ENCODE measurements at places on chromosomes 5 and 9. TPM values are rescaled to one million over a fixed set of nuclear protein-coding genes. Genes with fewer than 3 reads are reported as not detected.
A peak's percentile ranks its signal among the peaks of the same experiment; 100 is the strongest.

DNA sequence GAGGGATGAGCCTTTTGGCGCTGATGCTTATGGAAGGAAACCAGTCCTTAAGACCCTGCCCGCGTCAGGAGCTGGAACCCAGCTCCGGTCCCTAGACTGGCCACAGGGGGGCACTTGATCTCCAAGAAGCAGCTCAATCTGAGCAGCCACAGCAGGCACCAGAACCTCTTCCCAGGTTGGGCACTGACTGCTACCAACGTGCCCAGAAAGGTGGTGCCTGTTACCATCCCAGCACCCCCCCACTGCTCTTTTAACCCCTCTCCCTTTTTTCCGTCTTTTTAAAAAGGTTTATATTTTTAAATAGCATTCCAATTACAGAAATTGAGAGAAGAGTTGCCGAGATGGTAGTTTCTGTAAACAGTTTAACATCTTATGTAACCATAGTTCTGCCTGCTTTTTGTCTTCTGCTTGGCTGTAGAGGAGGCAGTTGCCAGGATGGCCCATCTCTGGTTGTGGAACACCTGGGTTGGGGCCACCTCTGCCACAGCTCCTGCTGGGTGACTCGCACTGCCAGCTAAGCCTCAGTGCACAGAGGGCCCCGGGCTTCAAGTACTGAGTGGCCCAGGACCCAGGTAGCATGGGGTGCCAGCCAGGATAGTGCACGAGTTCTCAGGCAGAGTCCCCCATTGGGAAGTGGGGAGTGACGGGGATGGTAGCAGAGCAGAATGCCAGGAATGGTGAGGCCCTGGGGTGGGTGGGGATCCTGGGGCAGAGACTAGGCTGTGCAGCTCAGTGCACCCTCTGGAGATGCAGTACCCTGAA, 62.8 kb downstream of the PFDN1 start:
- no peaks in the 10 kb centered on the region for H3K27me3 ChIP-seq
- H3K36me3 ChIP-seq: no peaks in the 10 kb centered on the region
- DNase-seq: no peak
- no peak overlapping the region for H3K4me3 ChIP-seq
- no peaks in the 10 kb centered on the region for H3K4me1 ChIP-seq

- no peaks in the 10 kb centered on the region for H3K36me3 ChIP-seq
- no peak for DNase-seq
- H3K4me1 ChIP-seq: no peaks in the 10 kb centered on the region
- no peaks in the 10 kb centered on the region for H3K27me3 ChIP-seq
- no peak overlapping the region for H3K27ac ChIP-seq
Observed at GRCh38 chr5:17816944-17817343, 182.7 kb downstream of the TAF11L14 start.

DNA sequence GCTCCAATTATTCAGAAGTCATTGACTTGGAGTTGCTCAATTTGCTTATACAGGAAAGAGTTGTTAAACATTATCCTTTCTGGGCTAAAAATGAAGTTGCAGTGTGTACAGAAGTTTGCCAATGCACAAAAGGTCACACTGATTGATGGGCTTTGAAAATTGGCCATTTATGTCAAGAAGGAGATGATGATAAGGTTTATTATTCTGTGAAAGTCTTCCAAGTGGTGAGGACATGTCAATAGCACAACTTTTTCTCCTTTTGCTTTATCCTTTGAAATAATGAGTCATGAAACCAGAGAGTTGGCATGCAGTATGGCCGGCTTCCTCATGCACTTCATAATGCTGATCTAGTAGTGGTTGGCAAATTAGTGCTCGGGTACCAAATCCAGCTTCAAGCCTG, 848.5 kb upstream of the WWC1 start:
- no peak overlapping the region for H3K27ac ChIP-seq
- DNase-seq: no peak

- no peaks in the 10 kb centered on the region for H3K27me3 ChIP-seq
- no peak overlapping the region for H3K4me3 ChIP-seq
- H3K27ac ChIP-seq: no peak overlapping the region
- H3K4me1 ChIP-seq: no peaks in the 10 kb centered on the region
Observed at GRCh38 chr9:3807601-3808000, 281.8 kb upstream of the RFX3 start.

OLFM1 gene
- 25.2 TPM for total RNA-seq

- H3K36me3 ChIP-seq: no peaks in the 10 kb centered on the region
- no peaks in the 10 kb centered on the region for H3K4me1 ChIP-seq
- H3K4me3 ChIP-seq: no peak overlapping the region
- DNase-seq: no peak
- no peak overlapping the region for H3K27ac ChIP-seq
- no peaks in the 10 kb centered on the region for H3K27me3 ChIP-seq
Observed at GRCh38 chr5:143086908-143087637, 316.4 kb downstream of the NR3C1 start.

- no peak overlapping the region for H3K4me3 ChIP-seq
- DNase-seq: no peak
- no peaks in the 10 kb centered on the region for H3K36me3 ChIP-seq
- no peaks in the 10 kb centered on the region for H3K27me3 ChIP-seq
Observed at GRCh38 chr5:63128018-63128417, 549.4 kb downstream of the LRRC70 start.

GRCh38 chr9:93603906-93604326, 27.5 kb downstream of the PHF2 start:
- H3K36me3 ChIP-seq: no peaks in the 10 kb centered on the region
- no peak for DNase-seq
- H3K27ac ChIP-seq: no peak overlapping the region
- H3K4me3 ChIP-seq: no peak overlapping the region
- no peaks in the 10 kb centered on the region for H3K4me1 ChIP-seq

DNA sequence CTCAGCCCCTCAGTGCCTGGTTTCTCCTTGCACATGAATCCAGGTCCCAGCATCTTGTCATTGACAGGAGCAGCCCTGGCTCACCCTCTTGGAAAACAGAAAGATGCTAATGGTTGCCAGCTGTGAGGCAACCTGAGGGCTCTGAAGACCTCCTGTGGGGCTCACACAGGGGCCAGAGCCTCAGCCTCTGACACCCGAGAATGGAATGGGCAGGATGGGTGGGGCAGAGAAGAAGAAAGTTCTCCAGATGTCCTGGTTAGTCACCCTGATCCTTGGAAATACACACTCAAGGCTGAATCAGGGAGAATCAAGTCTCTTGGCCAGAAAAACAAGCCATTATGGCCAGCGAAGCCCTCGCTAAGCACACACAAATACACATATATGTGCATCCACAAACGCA, 32.3 kb upstream of the SPATA31E1 start:
- DNase-seq: no peak
- no peaks in the 10 kb centered on the region for H3K36me3 ChIP-seq
- no peaks in the 10 kb centered on the region for H3K4me1 ChIP-seq
- no peak overlapping the region for H3K27ac ChIP-seq
- H3K27me3 ChIP-seq: no peaks in the 10 kb centered on the region

- H3K27me3 ChIP-seq: no peaks in the 10 kb centered on the region
- DNase-seq: no peak
- H3K27ac ChIP-seq: no peak overlapping the region
- H3K4me3 ChIP-seq: no peak overlapping the region
- H3K36me3 ChIP-seq: no peaks in the 10 kb centered on the region
Observed at GRCh38 chr5:126394211-126394788, 28.9 kb upstream of the GRAMD2B start.

OBP2B gene
- not detected for total RNA-seq

- no peaks in the 10 kb centered on the region for H3K4me1 ChIP-seq
- H3K27me3 ChIP-seq: no peaks in the 10 kb centered on the region
- DNase-seq: no peak
- no peaks in the 10 kb centered on the region for H3K36me3 ChIP-seq
- H3K27ac ChIP-seq: no peak overlapping the region
- no peak overlapping the region for H3K4me3 ChIP-seq
Observed at GRCh38 chr9:71638627-71639026, 129.7 kb downstream of the CEMIP2 start.

DNA sequence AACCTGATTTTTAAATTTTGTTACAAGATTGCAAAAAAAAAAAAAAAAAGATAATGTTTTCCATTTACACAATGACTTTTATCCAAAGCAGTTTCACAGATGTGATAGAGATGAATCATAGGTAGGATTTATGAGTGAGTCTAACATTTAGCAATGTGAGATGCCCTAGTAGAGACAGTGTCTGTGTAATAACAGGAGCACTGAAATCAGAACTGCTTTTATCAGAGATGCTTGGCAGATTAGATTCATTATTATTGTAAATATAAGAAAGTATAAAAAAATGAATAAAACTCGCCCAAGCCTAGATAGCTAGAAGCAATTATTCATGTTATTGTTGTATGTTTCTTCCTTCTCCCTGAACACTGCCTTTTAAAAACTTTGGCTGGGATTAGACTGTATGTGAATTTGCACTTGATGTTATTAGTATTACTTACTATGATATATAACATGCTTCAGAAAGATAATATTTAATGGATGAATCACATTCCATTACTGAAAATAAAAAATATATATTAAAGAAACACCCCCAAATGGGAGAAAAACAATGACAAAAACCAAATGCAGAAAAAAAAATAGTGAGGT, 567.3 kb upstream of the KLF4 start:
- no peak overlapping the region for H3K4me3 ChIP-seq
- DNase-seq: no peak

DNA sequence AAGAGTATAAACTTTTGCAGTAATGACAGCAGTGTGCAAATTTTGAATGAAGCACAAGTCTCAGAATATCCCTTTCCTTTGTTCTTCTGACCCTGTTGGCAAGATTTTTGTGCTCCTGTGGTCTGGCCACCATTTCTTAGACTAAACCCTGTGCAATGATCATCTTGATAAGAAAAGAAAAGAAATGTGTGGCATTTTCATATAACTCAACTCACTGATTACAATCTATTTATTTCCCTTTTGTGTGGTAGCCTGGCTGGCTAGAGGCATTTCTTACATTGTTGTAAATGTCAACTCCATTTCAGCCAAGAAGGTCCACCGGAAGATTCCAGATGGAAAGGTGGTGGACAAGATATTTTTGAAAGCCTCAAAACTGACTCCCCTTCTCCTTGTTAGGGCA, 41.9 kb downstream of the ADCY2 start:
- no peak for DNase-seq
- no peak overlapping the region for H3K4me3 ChIP-seq
- no peaks in the 10 kb centered on the region for H3K27me3 ChIP-seq
- no peaks in the 10 kb centered on the region for H3K36me3 ChIP-seq
- H3K27ac ChIP-seq: no peak overlapping the region
- H3K4me1 ChIP-seq: no peaks in the 10 kb centered on the region

DNA sequence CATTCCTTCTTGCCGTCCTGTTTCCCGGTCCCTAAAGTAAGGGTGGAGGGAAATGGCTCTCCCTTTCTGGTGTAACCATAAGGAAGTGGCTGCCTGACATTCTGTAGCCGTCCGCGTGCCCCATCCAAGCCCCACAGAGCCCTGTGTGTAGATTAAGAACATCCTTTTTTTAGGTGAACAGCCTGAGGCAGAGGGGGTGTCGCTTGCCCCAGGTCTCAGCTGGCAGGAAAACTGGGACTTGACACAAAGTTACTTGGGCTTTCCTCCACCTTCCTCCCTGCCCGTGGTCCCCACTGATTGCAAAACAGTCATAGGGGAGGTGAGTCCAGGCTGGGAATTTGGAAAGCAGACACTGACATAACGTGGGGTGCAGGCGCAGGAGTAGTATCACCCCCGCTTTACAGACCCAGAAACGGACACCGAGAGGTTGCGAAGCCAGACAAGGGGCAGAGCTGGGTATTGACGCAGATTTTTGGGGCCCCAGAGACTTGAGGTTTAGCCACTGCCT, 22.8 kb downstream of the C9orf50 start:
- H3K4me3 ChIP-seq: peak overlapping the region; percentile 82
- no peak for DNase-seq
- H3K27me3 ChIP-seq: no peaks in the 10 kb centered on the region
- H3K27ac ChIP-seq: peak overlapping the region; percentile 94
- peaks cover 4% of the 10 kb centered on the region for H3K4me1 ChIP-seq

PCDHA2 gene
- 0.59 TPM for total RNA-seq

ZBTB34 gene
- 13.9 TPM for total RNA-seq

- H3K4me1 ChIP-seq: no peaks in the 10 kb centered on the region
- H3K4me3 ChIP-seq: peak within 1 kb of the TSS; percentile 61
- no peaks in the 10 kb centered on the region for H3K27me3 ChIP-seq
- H3K27ac ChIP-seq: peak within 1 kb of the TSS; percentile 77
- DNase-seq: no peak
Observed at GRCh38 chr5:50666261-50667022, at the start of gene PARP8. PARP8 (plus strand) TSS chr5:50666637; CDS start chr5:50667096, 459 bp downstream.

DNA sequence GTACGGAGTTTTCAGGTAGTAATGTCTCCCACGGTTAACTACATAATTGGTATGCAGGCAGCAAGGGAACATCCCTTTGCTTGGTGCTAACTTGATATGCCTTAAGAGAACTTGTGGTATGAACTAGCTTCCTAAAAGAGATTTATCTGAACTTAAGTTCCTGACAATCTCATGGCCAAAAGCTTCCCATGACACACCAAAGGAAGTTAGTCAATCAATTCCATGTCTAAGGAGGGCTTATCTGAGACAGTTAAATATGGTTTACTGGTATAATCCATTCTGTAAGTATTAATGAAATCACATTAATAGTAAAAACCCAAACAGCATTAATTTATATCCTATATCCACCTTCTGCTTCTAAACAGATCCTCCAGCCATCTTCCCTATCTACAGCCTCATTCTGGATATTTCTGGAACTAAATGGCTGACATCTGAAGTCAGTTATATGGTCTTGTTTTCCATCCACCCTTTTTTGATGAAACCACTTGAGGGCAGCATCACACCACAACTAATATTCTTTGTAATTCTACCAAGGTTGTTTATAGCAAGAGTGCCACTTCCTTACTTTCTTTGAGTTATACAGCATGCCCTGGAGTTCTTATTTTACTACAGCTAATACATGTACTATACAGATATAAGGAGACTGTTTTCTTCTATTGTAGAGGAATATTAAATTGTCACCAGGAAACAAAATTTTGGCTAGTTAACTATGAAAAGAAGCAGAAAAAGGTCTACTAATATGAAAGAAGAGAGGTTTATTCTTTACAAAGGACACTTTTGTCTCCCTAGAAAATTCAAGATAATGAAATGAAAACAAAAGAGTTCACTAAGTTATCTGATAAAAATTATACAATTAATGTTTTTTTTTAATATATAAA, 34.7 kb downstream of the SHOC1 start:
- H3K36me3 ChIP-seq: no peaks in the 10 kb centered on the region
- DNase-seq: no peak
- H3K27me3 ChIP-seq: no peaks in the 10 kb centered on the region
- H3K4me1 ChIP-seq: no peaks in the 10 kb centered on the region

SHISAL2B gene
- total RNA-seq: not detected

GRCh38 chr9:78130004-78130403, 98.4 kb upstream of the GNAQ start:
- H3K4me3 ChIP-seq: no peak overlapping the region
- DNase-seq: no peak

DNA sequence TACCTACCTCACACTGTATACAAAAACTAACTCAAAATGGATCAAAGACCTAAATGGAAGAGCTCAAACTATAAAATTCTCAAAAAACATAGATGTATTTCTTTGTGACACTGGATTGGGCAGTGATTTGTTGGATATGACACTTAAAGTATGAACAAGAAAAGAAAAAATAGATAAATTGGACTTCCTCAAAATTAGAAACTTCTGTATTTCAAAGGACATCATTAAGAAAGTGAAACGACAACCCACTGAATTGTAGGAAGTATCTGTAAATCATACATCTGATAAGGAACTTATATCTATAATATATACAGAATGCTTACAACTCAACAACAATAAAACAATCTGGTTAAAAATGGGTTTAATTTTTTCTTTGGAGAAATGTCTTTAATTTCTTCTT, 96.7 kb downstream of the NRG2 start:
- no peak overlapping the region for H3K27ac ChIP-seq
- no peaks in the 10 kb centered on the region for H3K27me3 ChIP-seq
- DNase-seq: no peak
- no peak overlapping the region for H3K4me3 ChIP-seq
- no peaks in the 10 kb centered on the region for H3K36me3 ChIP-seq
